ENCODE measurements at places on chromosomes 13 and 19.

GRCh38 chr19:56955637-56956216 lies 115.2 kb upstream of the PEG3 start:
- no peak for DNase-seq

DNA sequence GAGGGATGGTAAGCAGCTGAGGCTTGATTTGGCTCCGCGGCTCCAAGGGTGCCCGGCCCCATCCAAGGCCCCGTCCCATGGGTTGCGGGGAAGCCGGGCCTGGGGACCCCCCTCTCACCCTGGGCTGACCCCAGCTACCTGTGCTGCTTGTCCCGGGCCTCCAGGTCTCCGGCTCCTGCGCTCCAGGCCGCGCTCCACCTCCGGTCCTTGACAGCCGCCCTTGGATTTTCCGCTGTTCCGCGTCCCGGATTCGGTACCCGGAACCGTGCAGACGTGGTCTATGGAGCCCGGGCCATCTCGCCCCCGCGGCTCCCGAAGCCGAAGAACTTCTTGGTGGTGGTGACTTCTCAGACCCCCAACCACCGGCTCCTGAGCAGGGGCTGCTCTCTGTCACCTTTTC lies 48.3 kb upstream of the C1QTNF9B start:
- no peak for DNase-seq

DNA sequence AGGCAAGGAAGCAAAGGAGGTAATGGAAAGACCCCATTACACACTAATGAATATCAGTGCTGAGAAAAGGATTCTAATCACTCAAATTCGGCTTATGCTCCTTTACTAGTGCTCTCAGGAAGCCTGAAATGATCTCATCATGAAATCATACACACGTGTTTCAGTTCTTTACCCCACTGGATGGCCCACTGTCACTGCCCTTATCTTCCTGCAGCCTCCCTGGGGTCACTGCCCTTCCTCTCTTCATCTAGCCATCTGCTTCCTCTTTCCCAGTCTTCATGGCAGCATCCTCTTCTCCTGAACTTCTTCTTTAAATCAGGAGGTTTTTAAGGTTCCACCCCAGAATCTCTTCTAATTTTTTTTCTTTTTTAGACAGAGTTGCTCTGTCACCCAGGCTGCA lies 27.9 kb upstream of the EEF1AKMT1 start:
- DNase-seq, result no peak

DNA sequence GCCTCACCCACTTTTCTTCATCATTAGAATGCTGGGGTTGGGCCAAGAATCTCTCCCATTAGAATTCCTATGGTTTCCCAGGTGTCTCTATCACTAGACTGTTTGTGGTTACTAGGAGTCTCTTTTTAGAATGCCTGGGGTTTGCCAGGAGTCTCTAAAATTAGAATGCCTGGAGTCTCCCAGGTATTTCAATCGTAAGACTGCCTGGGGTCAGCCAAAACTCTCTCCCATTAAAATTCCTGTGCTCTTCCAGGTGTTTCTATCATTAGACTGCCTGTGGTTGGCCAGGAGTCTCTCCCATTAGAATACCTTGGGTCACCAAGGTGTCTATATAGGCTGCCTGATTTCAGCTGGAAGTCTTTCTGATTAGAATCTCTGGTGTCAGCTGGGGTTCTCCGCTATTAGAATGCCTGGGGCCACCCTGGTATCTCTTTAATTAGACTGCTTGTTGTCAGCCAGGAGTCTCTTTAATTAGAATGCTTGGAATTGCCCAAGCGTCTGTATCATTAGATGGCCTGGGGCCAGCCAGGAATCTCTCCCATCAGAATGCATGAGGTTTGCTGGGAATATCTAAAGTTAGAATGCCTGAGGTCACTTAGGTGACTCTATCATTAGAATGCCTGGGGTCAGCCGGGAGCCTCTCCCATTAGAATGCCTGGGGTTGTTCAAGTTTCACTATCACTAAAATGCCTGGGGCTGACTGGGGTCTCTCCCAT lies 1479.2 kb downstream of the UQCRFS1 start:
- DNase-seq, result no peak

DNA sequence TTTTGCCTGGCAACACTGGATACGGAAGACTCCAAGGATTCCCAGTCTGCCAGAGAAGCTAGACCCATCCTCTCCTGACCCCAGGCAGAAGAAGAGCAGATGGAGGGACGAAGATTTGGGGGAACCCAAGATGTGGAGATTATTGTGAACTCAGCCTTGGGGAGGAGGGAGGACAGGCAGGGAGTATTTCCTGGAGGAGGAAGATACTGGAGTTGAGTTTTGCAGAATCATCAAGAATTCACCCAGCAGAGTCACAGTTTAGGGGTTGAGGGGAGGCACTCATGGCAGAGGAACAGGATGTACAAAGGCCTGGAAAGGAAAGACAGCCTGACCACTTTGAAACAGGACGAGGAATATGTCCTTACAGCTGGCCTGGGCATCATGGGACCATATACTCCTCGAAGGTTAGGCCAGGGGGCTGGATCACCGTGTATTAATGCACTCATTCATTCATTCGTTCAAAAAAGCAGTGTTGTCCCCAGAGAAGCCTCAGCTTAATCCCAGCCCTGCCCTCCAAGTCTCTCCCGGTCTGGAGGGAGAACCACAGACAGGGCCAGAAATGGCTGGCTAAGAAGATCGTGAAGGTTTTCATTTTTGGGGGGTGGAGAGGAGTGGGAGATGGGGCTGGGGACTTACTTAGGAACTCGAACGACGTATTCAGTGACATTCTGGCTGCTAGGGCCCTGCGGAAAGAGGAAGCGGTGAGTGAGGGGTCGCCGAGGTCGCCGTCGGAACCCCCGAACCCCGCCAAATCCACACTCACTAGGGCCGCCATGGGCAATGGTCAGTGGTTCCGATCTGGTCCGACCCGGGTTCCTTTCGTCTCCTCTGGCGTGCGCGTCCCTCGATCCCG lies 517 bp downstream of the GTF2F1 start:
- DNase-seq, result no peak

DNA sequence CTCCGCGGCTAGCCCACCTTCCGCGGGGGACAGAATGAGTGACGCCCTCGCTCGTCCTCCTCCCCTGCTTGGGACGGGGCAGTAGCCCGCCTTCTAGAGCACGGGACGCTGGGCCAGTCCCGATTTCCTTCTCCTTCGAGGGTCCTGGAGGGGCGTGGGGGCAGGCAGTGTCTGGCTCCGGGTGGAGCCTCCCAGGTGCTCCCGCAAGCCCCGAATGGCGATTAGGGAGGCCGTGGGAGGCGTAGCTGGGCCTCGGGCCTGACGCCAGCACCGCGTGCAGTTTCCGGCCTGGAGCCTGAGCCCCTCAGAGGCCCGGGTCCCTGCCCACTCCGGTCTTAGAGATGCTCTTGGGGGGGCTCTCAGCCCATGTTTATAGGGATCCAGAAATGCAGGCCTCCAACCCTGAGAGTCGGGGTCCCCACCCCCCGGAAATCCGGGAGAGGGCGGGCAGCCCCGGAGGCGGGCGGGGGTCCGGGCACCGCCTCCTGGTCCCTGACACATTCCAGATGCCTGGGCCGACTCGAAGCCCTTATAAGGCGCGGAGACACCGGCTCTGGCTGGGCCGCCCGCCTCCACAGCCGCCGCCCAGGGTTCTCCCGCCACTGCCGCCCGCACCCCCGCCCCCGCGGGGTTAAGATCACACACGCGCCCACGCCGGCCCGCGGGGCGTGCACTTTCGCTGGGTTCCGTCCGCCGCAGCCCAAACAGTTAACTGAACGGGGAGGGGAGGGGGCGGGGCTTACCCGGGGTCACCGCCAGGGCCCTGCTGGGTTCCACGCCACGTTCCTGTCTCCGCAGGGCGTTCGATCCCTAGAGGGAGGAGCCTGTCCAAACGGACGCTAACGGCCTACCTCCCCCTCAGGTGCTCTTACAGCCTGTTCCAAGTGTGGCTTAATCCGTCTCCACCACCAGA lies 1.5 kb downstream of the MYADM start:
- peak; percentile 22 for DNase-seq

DNA sequence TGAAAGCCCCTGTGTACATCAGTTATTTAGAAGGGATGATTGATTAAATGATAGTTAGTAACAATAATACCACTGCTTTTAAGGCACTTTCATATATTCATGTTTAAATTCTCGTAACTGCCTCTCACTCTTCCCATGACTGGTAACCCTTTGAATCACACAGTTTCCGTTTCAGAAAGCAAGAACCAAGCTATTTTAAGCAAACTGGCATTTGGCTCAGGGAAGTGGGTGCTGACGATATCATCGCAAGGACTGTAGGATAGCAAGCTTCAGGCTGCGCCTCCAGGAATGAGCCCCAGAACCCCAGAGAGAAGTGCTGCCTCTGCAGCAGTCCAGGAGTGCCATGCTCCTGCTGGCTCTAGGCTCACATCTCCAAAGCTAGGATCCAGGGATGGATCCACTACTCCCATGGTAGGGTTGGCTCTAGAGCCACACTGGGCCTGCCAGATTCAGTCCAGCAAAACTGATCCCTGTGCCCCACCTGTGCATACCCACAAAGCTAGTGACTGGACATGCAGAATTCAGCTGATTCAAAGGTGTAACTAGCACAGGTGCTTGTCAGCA lies 313.5 kb downstream of the SLC7A1 start:
- DNase-seq, result no peak

GRCh38 chr13:90416519-90416918 lies 931.0 kb upstream of the MIR17HG start:
- no peak for DNase-seq

- no peak for DNase-seq
Observed at GRCh38 chr13:33057019-33057780, 41.0 kb downstream of the KL start.

- no peak for DNase-seq
Observed at GRCh38 chr19:48810151-48810550, 678 bp downstream of the BCAT2 start.

- no peak for DNase-seq
Observed at GRCh38 chr13:25248071-25248470, 39.2 kb downstream of the MTMR6 start.

DNA sequence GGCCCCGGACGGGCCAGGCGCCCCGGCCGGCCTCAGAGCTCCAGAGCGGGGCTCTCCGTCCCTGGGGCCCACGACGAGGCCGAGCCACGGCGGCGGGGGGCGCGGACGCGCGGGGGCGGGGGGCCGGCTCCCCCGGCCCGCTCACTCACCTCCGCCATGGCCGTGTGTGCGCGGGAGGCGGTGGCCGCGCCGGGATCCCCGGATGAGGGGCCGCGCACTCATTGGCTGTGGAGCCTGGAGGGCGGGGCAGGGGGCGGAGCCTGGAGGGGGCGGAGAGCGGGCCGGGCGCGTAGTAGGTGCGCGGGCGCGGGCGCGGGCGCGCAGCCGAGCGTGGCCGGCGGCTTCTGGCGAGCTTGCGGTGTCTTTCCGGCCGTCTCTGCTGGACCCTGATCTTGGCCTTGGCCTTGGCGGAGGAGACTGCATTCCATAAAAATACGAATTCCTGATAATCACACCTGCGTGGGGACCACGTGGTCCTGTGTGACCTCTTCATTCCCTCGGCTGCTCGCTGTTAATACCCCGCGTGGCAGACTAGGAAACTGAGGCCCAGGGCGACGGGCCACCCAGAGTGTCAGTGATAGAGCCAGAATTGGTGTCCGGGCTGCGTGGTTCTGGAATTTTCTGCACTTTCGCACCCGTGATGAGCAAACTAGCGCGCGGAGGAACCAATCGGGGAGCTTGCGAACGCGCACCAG lies at the start of gene MIER2:
TSS of gene MIER2 (minus strand) at position 172 of the 695 bp plus-strand sequence. CDS start at position 158, 14 bp downstream.
- peak; percentile 40 for DNase-seq

DNA sequence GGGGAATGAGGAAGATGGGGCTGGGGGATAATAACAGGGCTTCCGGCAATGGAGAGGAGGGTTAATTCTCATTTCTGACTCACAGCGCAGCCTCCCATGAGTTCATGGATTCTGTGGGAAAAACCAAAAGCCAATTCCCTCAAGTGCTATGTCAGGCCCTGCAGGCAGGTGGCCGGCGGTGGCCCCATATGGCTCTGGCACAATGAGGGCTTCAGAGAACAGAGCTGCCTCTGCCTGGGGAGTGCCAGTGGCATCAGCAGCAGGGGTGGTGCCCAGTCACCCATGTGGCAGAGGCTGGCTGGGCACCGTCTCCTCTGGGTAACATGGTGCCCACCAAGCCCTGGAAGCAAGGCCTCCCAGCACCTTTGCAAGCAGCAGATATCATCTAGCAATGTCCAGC lies 69.1 kb downstream of the ALOX5AP start:
- DNase-seq, result no peak

DNA sequence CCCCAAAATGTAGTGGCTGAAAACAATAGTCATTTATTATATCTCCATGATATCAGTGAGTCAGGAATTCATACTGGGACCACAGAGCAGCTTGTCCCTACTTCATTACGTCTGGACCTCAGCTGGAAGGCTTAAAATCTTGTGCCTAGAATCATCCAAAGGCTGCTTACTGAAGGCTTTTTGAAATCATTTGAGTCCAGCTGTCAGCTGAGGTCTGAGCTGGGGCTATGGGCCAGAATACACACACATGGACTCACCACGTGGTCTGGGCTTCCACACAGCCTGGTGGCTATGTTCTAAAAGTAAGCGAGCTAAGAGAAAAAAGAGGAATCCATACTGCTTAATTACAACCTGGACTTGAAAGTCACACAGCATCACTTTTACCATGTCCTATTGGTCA lies 209.2 kb downstream of the KCTD12 start:
- no peak for DNase-seq

DNA sequence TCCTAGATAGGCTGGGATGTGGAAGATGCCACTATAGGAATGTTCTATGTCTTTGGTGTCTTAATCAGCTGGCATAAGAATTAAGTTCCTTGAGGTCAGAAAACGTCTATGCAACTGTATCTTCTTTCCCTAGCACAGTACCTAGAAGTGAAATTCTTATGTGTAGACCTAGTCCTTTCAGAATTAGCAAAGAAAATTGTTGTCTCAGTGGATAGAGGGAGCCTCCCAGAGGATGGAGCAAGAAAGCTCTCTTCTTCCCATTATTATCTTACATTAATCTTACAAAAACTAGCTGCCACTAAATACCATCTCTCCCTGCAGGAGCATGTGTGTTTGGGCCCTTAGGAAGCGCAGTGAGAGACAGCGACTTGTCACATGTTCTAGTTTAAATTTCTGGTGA lies 11.6 kb downstream of the CLDN10 start:
- DNase-seq, result no peak

DNA sequence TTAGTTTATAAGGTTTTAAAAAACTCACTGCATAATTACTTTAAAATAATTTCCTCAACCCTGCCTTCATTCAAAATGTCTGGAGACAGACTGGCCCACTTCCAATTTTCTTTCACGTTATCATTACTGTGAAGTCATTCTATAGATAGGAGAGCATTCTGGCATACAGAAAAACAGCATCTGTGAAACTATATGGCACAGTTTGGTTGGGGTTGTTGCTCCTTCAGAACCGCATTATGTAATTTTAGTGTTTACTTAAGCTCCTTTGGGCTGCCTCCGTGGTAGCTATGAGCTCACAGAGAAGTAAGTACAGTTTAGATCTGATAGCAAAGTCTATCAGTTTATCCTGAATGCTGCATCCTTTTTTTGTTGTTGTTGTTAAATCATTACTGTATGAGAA lies 104.3 kb downstream of the KCNRG start:
- DNase-seq, result no peak

DNA sequence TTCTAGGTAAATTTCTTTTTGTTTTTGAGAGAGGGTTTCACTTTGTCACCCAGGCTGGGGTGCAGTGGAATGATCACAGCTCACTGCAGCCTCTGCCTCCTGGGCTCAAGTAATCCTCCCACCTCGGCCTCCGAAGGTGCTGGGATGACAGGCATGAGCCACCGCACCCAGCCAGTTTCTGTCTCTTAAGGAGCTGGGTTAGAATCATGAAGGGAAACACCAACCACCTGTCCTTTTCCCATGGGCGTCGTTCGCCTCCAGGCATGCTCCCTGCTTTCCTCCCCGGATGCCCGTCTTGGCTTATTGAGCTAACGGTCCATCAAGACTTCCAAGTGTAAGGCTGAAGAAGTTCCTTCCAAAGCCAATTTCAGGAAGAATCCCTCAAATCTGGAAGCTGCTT lies 85.9 kb downstream of the SOX1 start:
- DNase-seq, result no peak

Data from substantia nigra (tissue), 51 donors.